ENCODE measurements at places on chromosomes 4 and X.

DNA sequence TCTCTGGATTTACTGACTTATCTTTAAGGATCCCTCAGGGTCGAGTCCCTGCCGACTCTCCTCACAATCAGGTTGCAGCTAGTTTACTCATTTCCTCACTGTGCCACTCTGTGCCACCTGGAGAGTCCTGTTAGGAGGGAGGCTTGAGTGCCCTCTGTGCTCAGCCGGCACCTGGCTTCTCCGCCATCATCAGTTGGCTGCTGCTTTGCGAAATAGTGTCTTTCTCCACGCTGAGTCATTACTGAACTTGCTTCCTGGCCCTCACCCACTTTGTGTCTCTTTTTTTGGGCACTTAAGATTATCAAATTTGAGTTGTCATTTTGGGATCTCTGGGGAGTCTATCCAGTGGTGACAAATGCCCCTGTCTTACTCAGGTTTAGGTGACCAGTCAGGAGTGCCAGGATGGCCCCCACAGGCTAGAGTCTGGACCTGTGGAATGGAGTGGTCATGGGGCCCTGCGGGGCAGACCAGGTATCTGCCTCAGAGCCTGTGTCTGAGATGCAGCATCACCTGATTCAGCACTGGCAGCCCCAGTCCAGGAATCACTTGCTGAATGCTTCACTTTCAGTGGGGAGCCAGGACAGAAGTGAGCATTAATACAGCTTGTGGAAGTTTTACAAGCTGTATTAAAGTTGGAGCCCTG, 37.7 kb downstream of the JADE1 start:
- no peak for DNase-seq

DNA sequence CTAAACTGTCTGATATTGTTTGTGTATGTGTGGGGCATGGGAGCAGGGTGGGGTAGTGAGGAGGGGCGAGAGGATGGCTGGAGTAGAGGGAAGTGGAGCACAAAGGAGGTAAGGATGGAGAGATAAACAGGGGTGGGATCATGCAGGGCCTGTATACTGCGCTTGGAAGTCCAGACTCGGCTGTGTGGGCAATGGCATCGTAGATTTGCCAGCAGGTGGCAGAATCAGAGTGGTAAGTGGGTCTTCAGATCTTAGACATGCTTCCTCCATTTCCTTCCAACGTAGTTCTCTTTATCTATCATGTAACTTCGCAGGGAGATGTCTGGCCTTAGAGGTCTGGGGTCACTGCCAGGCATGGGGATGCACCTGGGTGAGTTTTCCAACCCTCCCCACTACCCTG, 155.5 kb downstream of the PDGFRA start:
- no peak for DNase-seq

DNA sequence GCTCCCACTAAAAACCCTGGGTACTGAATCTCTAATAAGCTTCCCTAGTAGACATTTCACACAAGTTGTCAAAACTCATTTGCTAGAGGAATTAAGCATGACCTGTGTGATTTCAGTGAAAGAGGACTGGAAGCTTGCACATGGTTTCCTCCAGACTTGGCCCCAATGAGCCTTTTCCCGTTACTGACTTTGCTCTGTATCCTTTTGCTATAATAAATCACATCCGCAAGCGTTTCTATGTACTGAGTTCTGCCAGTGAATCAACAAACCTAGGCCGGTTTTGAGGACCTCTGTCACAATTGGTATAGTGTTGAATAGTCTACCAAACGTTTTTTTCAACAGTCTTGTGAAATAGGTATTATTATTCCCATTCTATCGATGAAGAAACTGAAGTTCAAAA, 8.2 kb downstream of the ATP11C start:
- no peak for DNase-seq

- DNase-seq, result peak; percentile 29
Observed at GRCh38 chrX:41085512-41085877, 250 bp downstream of the USP9X start.

- no peak for DNase-seq
Observed at GRCh38 chr4:88017516-88018297, 10.3 kb downstream of the PKD2 start.

GRCh38 chr4:98716796-98717195, 58.4 kb upstream of the TSPAN5 start:
- DNase-seq, result no peak

- no peak for DNase-seq
Observed at GRCh38 chrX:124269881-124270280, 62.6 kb upstream of the TEX13D start.

Data from activated T-cell treated with anti-CD3 and anti-CD28 coated beads for 4 hours (primary cell).